Ovary (tissue), 10 donors: ENCODE measurements at places on chromosomes 12 and 14. TPM values are rescaled to one million over a fixed set of nuclear protein-coding genes. Genes with fewer than 3 reads are reported as not detected.

DNA sequence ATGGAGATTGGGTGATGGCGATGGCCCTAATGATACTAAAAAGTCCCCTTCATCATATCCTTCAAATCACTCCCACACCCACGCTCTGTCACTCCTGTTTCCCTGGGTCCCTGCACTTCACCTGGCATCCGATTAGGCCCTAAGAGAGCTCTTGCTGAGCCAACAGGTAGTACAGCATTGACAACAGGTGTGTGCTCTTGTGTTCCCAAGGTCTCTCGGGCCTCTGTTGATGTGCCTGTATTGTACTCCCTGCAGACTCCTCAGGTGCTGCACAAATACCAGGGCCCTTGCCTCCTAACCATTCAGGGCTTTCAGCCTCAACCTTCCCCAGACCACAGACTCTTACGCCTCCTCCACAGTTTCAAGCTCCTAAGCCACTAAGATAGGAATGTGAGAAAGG lies 25.8 kb upstream of the VDR start:
- no peak for DNase-seq

DNA sequence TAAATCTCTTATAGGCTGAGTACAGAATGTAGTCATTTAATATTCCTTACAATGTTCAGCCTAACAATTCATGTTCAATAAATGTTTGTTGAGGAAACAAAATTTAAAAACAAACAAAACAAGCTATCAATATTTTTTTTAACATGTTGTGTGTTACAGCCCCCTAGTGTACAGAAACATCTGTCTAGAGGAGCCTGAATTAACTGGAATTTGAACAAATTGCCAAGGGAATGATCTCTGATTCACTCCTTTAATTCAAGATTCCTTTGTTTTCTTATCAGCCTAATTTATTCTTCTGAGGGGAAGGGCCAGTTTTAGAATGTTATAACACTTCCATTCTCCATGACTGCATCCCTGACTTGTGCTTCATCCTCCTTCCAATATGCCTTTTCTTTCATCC lies 127.2 kb downstream of the CMAS start:
- DNase-seq, result no peak

The TMED10 gene
- 315 TPM for polyA plus RNA-seq

The KIF5A gene
- polyA plus RNA-seq, result 0.48 TPM

DNA sequence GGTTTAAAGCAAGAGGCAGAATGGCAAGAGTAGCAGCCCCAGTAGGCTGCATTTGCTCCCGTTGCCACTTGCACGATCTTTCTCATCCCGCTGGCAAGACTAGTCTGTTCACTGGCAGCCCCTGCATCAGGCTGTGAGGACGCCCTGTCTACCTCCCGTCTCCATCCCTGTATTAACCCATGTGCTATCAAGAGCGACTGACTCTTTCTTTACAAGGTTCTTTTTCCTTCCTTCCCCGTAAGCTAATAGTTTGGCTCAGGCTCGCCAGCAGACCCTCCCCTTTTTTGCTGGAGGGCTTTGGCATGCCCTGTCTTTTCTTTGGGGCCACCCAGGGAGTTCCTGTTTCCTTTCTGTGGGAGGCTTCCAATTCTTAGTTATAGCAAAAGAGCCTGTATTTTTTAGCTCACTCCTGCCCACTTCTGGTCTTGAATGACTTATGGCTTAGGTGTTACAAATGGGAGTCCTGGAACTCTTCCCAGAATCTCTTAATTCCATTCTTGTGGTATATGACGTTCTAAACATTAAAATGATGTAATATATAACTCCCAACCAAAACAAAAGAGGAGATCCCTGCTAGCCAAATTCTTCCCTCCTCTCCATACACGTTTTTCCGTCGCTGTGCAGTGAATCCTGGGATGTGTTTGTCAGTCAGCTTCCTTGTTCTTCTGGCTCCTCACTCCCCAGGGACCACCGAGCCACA lies 149.0 kb downstream of the PRKCH start:
- no peak for DNase-seq

The PRR13 gene
- 320 TPM for polyA plus RNA-seq

GRCh38 chr12:99042226-99042625 lies 397.1 kb downstream of the APAF1 start:
- DNase-seq, result no peak
